ENCODE measurements at places on chromosomes 7 and 10. TPM values are rescaled to one million over a fixed set of nuclear protein-coding genes. Genes with fewer than 3 reads are reported as not detected.

The DNAJB12 gene
- total RNA-seq: 23.0 TPM

The TEX47 gene
- total RNA-seq: not detected

The GNAI1 gene
- 61.9 TPM for total RNA-seq

The SPOCK2 gene
- 362 TPM for total RNA-seq

- no peak for DNase-seq
Measured at GRCh38 chr7:101687791-101688182, 58.7 kb upstream of the MYL10 start.

- no peak for DNase-seq
Measured at GRCh38 chr7:105480931-105481330, 41.1 kb downstream of the PUS7 start.

DNA sequence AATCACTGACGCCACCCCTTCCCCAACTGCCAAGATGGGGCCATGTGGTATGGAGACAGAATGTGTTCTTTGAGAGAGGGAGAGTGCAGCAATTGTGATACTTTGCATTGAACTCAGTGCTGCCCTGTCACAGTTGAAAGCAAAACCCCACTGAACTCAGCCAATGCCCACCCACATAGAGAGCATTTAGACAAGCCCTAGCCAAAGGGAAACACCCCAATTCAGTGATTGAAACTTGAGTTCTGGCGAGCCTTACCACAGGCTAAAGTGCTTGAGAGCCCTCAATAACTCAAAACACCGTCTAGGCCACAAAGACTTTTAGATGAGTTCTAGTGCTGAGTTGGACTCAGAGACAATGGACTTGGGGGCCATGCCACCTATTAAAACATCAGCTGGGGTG, 751.9 kb upstream of the POT1 start:
- DNase-seq: no peak

GRCh38 chr7:10643545-10643944, 330.1 kb upstream of the PHF14 start:
- no peak for DNase-seq

DNA sequence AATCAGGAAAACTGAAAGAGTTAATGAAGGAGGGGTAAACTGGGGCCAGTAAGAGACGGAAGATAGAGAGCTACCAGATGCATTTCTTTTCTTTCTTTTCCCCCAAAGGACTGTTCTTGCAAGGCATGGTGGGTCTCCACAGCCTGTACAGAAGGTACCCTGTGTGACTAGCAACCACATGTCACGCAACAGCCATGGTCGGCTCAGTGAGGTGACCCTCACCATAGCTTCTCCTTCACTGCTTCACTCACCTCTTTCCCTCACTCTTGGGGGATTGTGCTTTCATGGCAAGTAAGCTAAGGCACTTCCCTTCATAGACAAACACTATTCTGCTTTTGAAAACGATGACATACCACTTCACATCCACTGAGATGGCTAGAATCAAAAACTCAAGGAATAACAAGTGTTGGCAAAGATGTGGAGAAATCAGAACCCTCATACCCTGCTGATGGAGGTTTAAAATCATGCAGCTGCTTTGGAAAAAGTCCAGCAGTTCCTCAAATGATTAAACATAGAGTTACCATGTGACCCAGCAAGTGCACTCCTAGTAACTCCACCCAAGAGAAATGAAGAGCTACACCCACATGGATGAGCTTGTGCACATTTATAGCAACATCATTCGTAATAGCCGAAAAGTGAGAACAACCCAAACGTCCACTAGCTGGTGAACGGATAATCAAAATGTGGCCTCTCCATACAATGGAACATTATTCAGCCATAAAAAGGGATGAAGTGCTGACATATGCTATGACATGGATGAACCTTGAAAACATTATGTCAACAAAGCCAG, 3.8 kb upstream of the INSIG1 start:
- no peak for DNase-seq

GRCh38 chr7:21566094-21566493, 23.3 kb downstream of the DNAH11 start:
- no peak for DNase-seq

GRCh38 chr10:130404476-130405055, 268.4 kb downstream of the GLRX3 start:
- DNase-seq: no peak

DNA sequence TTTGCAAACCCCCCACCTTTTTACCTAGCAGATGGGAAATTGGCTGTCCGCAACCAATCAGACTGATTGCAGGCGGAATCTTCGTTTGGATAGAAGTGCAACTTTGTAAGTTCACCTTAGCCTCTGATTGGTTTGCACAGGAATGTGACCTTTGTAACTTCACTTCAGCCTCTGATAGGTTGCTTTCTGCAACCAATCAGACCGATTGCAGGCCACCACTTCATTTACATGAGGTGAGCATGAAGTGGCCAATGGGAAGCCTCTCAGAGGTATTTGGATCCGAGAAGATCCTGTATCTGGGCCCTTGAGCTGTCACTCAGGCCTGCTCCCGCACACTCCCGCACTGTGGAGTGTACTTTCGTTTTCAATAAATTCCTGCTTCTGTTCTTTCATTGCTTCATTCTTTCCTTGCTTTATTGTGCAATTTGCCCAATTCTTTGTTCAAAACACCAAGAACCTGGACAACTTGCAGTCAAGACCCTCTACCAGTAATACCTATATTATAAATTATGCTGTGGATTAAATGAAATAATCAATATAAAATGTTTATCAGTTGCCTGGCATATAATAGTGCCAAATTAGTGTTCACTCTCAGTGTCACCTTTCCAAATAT, 491.4 kb downstream of the PLXNA4 start:
- no peak for DNase-seq

DNA sequence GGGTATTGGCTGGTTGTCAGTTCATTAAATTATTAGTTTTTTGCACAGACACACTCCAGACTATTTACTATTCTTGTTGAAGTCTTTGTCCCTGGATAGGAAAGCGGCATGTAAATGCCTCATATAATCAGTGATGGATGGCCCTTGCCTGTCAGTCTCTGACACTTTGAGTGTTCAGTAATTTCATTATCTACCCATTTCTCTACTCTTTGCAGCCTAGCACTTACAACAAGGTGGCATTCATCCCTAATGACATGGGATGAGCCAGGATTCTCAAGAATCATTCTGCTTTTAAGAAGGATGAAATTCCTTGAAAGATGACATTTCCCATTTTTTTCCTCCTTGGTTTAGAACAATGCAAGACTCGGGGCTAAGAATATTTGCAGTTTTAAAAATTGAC, 155.7 kb downstream of the SORCS3 start:
- no peak for DNase-seq

DNA sequence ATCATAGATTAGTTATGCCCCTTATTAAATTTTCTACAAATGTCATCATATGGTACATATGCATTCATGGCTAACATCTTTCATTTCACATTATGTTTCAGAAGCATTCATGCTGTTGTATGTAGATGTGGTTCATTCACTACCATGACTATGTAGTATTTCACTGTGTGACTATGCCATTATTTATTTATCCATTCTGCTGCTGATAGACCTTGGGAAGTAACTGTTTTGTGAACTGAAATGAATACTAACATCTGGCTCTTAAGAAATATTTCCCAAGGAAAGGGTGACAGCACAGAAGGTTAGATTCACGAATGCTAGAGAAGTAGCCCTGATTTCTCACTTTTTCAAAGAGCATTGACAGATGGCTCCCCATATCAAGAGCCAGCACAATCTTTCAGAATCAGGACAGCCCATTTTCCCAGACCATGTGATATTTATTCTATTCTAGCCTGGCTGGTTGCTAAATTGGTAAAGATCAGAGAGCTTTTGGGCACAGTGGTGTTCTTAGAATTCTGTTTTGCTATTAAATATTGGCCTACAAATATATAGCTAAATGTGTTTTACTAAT, 157.4 kb downstream of the DYNC1I1 start:
- DNase-seq: no peak

DNA sequence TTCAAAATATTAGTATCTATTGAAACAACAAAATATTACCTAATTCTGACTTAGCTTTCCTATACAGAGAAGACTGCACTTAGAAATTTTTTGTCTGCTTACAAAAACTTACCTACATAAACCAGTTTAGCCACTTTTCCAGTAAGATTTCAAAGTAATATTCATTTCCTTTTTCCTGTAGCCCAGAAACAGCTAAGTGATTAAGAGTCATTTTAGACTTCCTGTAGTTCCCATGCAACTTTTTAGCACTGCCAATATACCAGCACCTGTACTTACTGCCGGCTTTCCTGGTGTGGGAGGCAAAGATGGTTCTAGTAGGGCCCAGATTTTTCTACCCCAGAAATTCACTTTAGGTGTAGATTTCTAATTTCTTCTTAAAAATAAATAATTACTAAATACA, 21.8 kb downstream of the NT5C2 start:
- no peak for DNase-seq

DNA sequence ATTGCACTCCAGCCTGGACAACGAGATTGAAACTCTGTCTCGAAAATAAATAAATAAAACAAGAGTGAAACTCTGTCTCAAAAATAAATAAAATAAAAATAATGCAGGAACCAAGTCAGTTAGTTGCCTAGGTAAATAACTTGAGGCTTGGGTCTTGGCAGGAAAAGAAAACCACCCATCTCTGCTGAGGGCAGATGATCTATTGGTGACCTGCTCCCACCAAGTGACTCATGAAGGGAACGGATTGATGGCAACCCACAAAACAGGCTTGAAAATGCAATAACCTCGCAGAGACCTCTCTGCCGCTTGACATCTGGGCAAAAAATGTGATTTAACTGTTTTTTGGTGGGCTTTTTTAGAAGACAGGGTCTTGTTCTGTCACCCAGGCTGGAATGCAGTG, 86.6 kb downstream of the CALN1 start:
- DNase-seq: no peak

DNA sequence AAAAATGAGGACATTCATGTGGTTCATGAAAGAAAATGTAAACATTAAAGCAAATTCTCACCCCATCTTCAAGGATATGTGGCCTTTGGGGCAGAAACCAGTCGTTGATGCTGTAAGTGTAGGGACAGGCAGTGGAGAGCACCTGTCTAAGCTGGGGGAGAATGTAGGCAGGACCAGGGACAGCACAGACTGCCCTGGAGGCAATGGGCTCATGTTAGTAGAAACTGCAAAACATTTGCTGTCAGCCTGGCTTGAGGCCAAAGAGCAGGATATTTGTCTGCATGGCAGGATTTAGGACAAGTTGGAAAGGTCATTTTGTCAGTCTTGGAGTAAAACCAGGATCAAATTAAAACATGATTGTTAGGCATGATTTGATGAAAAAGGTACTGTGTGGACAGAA, 211.6 kb upstream of the AGK start:
- no peak for DNase-seq

- DNase-seq: peak; percentile 53
Measured at GRCh38 chr7:31633894-31634494, 53.0 kb upstream of the PPP1R17 start.

GRCh38 chr7:122384528-122384927, 80.0 kb upstream of the FEZF1 start:
- DNase-seq: no peak

DNA sequence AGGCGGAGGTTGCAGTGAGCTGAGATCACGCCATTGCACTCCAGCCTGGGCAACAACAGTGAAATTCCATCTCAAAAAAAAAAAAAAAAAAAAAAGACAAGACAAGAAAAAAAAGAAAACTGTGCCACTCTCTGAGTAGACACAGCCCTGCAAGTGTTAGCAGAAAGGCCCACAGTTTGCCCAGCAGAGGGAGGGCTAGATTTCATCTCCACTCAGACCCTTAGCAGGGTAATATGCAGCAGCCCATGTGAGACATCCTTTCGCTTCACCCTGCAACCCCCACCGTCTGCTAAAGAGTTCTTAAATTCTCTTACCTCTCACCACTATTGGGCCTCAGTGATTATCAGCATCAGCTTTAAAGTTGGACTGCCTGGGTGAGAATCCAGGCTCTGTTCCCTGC, 38.2 kb downstream of the CTNNA3 start:
- no peak for DNase-seq

DNA sequence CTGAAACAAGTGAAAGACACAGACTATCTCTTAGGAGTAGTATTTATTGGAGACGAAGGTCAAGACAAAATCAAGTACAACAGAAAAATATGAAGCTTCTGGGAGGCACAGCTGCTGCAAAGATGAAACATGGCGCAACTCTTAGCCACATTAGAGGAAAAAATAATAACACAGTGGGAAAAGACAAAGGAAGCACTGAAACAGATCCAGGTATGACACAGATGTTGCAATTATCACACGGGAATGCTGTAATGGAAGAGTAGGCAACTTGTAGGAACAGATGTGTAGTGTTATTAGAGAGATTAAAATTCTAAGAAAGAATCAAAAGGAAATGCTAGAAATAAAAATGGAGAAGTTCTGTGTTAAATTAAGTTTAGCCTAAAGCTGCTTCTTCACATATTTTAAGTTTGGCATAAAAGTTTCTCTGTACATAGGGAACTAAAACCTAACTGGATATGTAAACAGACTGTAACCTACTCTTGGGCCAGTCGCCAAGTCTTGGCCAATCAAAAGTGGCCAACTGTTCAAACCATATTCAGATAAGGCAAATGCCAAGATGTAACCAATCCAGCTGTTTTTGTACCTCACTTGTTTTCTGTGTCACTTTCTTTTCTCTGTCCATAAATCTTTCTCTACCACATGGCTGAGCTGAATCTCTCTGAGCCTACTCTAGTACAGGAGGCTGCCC, 1132.0 kb upstream of the LRRTM3 start:
- no peak for DNase-seq

DNA sequence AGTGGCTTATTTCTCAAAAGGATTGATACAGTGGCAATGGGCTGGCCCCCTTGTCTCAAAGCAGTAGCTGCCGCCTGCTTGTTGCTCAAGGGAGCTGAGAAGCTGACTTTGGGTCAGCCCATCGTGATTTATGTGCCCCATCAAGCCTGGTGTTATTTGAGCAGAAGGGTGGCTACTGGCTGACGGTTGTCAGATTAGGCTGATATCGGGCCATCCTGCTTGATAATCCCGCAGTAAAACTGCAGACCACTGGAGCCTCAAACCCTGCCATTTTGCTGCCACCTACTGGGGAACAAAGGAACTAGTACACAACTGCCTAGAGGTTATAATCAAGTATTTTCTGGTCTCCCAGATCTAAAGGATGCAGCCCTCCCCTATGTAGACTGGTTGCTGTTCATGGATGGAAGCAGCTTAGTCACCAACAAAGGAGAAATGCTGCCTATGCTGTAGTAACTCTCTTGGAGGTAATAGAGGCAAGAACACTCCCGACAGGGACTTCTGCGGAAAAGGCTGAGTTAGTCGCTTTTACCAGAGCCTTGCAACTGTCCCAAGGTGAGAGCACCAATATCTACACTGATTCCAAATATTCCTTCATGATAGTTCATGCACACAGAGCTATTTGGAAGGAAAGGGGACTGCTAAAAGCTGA, 65.9 kb upstream of the ZNF92 start:
- peak; percentile 63 for DNase-seq

- no peak for DNase-seq
Measured at GRCh38 chr7:120052884-120053382, 220.0 kb upstream of the KCND2 start.

DNA sequence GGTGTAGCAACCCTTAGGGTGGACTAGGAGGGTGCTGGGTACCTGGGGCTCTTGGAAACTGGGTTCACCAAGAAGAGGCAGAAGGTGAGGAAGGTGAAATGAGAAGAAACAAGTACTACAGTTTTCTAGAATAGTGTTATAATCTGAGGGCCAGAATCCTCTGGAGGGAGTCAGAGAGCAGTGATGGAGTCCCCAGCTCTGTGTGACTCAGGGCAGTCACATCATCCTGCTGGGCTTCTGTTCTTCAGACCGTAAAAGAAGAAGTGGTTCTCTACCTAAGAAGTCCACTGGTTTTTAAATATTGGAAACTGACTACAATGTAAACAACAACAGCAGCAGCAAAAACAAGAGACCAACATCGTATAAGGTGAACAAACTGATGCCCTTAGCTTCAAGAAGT, 197.3 kb downstream of the PRPF18 start:
- no peak for DNase-seq
